ENCODE measurements at places on chromosomes 3 and 15.

GRCh38 chr3:41912280-41912679, 49.6 kb downstream of the ULK4 start:
- no peak for DNase-seq

- DNase-seq: no peak
Observed at GRCh38 chr3:153714588-153715290, 406.5 kb upstream of the ARHGEF26 start.

DNA sequence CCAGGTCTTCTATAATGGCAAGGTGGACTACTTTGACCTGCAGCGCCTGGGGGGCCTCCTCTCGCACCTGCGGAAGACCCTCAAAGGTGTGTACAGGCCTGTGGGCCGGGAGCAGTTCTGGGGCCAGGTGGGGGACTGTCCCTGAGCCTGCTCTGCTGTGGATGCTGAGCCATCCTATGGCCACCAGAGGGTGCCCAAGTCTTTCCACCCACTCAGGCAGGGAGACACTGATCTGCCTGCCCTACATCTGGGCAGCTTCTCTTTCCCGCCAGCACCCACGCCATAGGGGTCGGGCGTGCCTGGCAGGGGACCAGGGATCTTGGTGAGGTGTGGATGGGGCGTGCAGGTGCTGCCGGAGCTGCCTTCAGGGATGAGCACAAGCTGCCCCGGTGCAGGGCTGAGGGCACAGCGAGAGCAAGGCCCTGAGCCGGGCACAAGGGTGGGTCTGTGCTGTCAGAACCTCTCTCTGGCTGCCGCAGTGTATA, 14.1 kb downstream of the RNF123 start:
- DNase-seq: no peak

DNA sequence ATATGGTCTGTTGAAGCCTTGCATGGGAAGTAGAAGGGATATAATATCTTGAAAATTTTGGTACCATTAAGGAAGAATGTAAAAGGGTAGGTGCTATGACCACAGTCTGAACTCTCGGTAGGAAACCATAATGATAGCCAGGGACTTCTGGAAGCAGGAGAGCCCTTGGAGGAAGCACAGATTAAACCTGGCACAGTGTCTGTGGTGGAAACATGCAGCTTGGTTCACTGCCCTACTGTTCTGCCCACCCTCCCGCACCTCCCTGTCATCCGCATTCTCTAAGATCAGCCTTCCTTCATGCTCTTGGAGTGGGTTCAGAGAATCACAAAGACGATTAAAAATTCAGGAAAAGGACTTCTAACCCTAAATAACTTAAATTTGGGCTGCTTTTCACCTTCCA, 20.9 kb downstream of the VPS8 start:
- no peak for DNase-seq

DNA sequence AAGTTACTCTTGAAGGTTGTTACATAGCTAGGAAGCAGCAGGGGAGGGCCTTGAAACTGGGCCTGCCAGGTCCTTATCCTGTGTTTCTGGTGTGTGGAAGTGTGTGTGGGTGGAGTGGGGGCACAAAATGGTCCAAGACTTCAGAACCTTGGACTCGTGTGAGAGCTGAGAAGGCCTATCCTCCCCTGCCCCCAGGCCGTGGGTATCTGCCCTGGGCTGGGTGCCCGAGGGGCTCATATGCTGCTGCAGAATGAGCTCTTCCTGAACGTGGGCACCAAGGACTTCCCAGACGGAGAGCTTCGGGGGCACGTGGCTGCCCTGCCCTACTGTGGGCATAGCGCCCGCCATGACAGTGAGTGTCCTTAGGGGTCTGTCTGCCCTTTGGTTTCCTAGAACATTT, 4.5 kb downstream of the CHRD start:
- DNase-seq: no peak

- no peak for DNase-seq
Observed at GRCh38 chr3:186966406-186966805, 36.1 kb downstream of the ST6GAL1 start.

- no peak for DNase-seq
Observed at GRCh38 chr3:160134454-160134853, 90.8 kb upstream of the C3orf80 start.

DNA sequence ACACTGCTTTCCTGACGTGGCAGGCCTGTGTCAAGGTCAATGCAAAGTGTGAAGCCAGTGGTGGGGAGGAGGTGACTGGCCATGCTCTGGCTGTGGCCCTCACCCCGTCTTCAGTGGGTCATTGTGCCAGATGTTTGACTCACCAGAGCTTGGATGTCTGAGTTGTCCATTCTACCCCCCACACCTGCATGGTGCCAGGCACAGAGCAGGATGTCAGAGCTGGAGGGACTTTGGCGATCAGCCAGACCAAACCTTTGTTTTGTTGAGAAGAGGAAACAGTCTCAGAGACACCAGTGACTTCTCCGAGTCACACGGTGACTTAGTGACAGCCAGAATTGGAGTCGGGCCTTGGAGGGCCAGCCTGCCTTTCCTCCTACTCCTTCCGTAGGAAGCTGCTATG, 49.5 kb downstream of the SMAD6 start:
- no peak for DNase-seq

DNA sequence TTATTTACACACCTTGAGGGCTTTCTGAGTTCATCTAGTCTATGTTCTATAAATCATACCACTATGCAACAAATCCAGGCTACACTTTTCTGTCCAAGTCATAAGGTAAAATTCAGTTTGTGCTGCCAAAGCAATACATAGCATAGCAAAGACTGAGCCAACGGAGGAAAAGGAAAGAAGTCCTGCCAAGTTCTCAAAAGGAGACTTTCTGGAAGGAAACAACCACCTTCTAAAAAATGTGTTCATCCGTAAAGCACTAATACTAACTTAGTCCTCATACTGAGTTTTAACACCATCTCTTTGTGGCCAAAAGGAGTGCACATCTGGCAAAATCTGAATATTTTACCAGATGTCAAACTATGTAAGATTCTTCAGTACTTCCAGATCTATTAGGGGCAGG, 620.2 kb downstream of the RBMS3 start:
- DNase-seq: no peak

DNA sequence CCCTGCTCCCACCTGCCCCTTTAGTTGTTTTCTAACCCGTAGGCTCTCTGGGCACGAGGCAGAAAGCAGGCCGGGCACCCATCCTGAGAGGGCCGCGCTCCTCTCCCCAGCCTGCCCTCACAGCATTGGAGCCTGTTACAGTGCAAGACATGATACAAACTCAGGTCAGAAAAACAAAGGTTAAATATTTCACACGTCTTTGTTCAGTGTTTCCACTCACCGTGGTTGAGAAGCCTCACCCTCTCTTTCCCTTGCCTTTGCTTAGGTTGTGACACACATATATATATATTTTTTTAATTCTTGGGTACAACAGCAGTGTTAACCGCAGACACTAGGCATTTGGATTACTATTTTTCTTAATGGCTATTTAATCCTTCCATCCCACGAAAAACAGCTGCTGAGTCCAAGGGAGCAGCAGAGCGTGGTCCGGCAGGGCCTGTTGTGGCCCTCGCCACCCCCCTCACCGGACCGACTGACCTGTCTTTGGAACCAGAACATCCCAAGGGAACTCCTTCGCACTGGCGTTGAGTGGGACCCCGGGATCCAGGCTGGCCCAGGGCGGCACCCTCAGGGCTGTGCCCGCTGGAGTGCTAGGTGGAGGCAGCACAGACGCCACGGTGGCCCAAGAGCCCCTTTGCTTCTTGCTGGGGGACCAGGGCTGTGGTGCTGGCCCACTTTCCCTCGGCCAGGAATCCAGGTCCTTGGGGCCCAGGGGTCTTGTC, 48.5 kb downstream of the PGPEP1L start:
- no peak for DNase-seq

DNA sequence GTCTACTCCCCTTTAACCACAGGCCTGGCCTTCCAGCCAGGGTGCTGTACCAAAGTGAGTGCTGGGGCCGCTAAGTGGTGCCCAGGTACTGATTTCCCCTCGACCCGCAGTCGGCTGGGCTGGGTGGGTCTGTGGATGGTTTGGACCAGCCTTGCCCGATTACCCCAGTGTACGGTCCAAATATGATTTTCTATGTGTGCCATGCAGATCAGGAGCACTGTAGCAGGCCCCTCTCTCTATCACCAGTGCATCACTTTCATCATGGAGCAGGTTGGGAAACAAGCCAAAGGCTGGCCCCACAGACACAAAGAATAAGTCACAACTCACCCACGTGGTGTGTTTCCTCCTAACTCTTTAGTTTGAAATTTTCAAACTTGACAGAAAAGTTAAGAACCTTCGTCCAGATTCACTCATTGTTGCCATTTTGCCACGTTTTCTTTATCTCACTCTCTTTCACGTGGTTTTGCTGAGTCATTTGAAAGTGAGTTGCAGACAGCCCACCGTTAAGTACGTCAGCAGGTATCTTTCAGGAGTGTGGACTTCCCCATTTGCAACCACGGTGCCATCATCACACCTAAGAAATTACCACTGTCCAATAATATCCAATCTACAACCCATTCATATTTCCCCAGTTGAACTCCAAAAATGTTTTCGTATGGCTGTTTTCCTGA, 37.0 kb downstream of the ZNF710 start:
- DNase-seq: no peak

GRCh38 chr3:88112289-88112688, 37.5 kb upstream of the C3orf38 start:
- no peak for DNase-seq

GRCh38 chr3:177589911-177590381, 392.7 kb upstream of the TBL1XR1 start:
- no peak for DNase-seq

DNA sequence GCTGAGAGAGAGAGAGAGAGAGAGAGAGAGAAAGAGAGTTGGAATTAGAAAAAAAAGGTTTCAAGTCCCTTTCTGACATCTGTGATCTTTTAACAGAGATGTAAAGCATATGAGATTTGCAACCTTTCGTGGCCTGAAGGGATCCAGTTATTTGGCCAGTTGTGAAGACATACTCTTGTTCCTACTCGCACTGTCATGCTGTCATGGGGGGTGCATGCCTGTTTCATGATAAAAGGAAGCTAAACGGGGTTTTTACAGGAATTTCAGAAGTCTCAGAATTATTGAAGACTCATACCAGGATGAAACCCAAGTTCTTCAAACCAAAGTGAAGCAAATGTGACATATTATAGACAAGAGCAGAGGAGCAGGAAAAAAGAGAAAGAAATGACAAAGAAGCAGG, 342.0 kb downstream of the RORA start:
- no peak for DNase-seq

DNA sequence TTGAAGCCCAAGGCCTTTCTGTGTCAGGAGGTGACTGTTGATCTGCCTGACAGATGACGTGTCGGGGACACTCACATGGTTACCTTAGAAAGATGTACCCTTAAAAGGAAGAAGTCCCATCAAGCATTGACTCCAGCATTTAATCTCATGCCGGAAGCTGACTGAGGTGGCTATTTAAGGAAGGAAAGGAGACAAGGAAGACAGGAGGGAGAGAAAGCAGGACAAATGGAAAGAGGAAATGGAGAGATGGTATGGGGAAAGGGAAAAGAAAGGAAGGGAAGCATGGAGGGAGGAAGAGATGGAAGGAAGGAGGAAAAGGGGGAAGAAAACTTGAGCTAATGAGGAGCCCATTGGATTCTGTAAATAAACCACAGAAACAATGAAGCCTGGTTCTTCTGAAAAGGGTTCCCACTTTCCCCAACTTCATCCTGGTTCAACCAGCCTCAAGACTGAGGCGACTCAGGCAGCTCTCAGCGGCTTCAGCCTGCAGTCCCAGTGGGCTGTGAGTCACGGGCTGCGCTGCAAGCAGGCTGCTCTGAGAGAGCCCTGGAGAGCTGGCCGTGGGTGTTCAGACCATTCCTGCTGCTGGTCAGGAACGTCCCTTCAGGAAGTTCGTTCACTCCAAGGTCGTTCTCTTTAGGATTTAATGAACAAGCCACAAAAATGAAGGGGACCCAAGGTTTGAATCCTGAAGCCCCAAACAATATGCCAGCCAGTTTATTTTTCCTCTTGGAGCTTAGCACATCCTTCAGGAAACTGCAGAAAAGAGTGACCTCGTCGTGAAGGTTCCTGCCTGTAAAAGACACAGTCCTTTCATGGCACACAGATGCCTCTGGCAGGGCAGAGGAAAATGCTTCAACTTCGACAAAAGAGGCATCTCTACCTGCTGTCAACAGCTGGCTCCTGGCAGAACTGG, 69.6 kb upstream of the THBS1 start:
- DNase-seq: no peak

DNA sequence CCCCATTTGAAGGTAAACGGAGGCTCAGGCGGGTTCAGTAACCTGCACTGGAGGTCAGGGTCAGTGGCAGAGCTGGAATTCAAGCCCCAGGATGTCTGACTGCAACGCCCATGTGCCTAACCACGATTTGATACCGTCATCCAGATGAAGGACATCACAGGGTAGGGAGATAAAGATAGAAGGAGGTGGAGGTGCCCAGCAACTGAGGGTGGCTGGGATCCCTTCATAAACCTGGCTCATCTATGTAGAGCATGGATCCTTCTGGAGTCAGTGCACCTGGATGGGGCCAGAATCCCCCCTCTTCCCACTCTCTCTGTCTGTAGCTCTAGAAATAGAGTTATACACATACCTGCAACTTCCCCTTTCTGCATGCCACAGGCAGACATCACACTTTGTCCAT, 41.3 kb downstream of the GOLGA8S start:
- no peak for DNase-seq

- no peak for DNase-seq
Observed at GRCh38 chr15:76235186-76235826, 76.0 kb downstream of the ETFA start.

GRCh38 chr3:69309814-69310213, 76.1 kb downstream of the FRMD4B start:
- DNase-seq: no peak

DNA sequence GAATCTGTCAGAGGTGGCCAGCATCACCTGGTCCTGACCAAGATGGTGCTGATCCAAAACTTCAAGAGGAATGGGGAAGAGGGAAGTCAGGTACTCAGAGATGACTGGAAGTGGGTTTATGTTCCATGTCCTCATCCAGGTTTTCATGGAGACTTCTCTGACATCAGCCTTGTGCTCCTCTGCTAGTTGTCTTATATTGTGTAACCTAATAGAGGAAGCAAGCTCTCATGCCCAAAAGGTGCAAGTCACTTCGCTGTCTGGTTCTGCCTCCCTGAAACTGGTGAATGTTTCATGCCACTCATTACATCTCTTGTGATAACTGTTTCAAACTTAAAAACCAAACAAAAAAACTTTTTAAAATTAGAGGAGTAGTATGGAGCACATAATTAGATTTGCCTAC, 127.2 kb upstream of the MANF start:
- no peak for DNase-seq

GRCh38 chr3:6512172-6512800, 348.6 kb upstream of the GRM7 start:
- DNase-seq: no peak

DNA sequence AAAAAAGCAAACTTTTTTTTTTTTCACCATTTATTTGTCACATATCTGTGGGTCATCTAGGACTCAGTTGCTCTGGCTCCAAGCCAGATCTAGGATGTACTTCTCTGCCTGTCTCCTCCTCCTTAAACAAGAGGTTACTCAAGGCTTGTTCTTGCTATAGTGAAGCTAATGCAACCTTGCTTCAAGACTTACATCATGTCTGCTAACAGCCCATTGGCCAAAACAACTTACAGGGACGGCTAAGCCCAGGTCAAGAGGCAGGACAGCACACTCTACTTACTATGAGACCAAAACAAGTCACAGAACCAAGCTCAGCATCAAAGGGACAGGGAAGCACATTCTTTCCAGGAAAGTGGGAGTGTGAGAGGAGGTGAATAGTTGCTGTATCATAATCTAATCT, 123.8 kb upstream of the BNIP2 start:
- DNase-seq: no peak

GRCh38 chr15:68623301-68623892, 44.6 kb downstream of the CORO2B start:
- DNase-seq: no peak

- DNase-seq: no peak
Observed at GRCh38 chr3:156742401-156742800, 68.0 kb downstream of the TIPARP start.

- no peak for DNase-seq
Observed at GRCh38 chr15:100779331-100780207, 100.1 kb upstream of the ALDH1A3 start.
